Caco-2 (cell line): ENCODE measurements at places on chromosomes 3 and 15. TPM values are rescaled to one million over a fixed set of nuclear protein-coding genes. Genes with fewer than 3 reads are reported as not detected.

GRK7 gene
- not detected in 2 replicates for total RNA-seq

SGO1 gene
- total RNA-seq: 24.2 and 27.2 TPM in 2 replicates

TGM5 gene
- total RNA-seq: not detected in 2 replicates

CYP8B1 gene
- not detected in 2 replicates for total RNA-seq

STIMATE gene
- total RNA-seq: 13.5 and 13.9 TPM in 2 replicates

STRC gene
- 0.07 TPM in 1 of 2 replicates, not detected in the other for total RNA-seq

WWTR1 gene
- total RNA-seq: 16.2 and 19.1 TPM in 2 replicates

RBPMS2 gene
- total RNA-seq: 8.7 and 9.3 TPM in 2 replicates

IL5RA gene
- 0.09 and 0.23 TPM in 2 replicates for total RNA-seq

SH2D7 gene
- total RNA-seq: not detected in 2 replicates

DNA sequence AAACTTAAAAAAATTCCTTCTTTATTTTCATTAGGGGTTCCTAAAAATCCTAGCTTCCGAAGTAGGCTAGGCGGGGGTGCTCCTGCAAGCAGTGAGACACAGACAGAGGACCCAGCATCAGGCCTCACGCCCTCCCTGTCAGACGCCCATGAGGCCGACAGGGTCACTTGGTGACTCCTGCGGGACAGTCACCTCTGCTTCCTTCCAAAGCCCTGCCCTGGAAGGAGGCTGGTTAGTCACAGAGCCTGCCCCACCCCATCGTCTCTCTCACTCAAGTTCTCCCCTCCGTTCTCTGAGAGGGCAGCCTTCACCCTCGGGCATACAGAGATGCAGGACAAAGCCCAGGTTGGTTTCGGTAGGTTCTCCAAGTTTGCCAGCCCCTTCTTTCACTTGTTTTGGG lies 38.6 kb downstream of the EHD4 start:
- DNase-seq: no peak

- no peak for DNase-seq
Measured at GRCh38 chr3:71803248-71803647, 18.3 kb upstream of the PROK2 start.

GRCh38 chr3:168138421-168138820 lies 42.7 kb upstream of the GOLIM4 start:
- DNase-seq: no peak

- no peak for DNase-seq
Measured at GRCh38 chr3:129295286-129295685, 16.6 kb downstream of the HMCES start.

- DNase-seq: no peak
Measured at GRCh38 chr3:146033950-146034349, 127.0 kb downstream of the PLOD2 start.

GRCh38 chr15:88913017-88913849 lies at the start of gene MFGE8:
MFGE8 (minus strand) TSS chr15:88913379; CDS start chr15:88913319, 60 bp downstream.
- DNase-seq: peak; percentile 84

- no peak for DNase-seq
Measured at GRCh38 chr3:123424999-123425712, 23.7 kb downstream of the ADCY5 start.

DNA sequence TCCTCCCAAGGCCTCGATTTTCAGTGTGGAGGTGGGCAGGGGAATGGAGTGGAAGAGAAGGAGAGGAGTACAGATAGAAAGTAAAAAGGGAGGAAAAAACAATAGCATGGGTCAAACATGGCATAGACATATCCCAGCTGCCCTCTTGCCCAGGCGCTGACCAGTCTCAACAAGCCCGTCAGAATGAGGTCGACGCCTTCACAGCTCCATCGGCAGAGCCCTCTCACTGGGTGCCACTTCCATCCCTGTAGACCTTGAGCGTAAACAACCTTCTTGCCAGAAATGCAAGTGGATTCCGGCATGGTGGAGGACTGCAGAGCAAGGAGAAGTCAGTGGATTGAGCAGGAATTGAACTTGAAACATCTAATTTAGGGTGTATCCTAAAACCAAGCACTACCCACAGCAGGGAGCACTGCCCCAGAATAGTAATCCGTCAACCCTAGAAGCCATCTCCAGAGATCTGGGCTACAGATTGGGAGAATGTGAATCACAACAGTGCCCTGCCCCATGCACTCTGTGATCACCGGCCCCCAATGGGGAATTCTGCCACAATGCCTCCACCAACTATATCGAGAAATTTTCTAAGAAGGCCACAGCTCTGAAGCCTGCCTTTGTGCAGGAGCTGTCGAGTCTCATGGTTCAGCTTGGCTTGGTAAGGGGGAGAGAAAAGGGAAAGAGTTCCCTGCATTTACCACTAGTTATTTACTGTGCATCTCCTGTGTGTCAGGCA lies 190.1 kb downstream of the UACA start:
- DNase-seq: no peak

GRCh38 chr15:81026836-81027599 lies 26.3 kb downstream of the TLNRD1 start:
- no peak for DNase-seq

DNA sequence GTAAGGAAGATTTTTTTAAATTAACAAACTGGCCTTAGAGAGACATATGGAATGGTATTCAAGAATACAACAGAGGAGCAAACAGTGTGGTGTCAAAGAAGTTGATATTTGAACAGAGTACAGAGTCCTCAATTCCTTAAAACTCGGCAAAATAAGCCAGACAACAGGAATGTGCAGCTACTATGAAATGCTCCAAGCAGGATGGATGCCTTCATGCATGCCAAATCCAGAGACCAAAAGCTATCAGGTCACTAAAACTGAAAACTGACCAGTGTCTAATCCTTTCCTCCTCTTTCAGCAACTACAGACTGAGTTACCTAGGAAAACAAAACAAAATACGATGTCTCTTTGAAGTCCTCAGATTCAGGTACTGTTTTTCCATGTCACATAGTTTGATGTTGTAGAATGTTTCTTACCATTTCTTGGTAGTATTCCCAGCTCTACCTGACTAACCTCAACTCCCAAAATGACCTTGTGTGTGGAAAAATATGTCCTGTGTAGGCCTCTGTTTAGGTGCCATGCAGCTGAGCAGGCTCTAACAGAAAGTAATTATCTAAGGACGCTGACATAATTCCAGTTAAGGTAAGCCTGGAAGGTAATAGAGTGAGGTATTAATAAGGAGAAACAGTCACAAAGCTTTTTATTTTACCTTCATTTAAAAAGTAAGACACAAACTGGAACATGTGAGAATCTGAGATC lies 46.9 kb downstream of the TBL1XR1 start:
- peak; percentile 11 for DNase-seq

- DNase-seq: no peak
Measured at GRCh38 chr3:192307631-192308030, 419.7 kb downstream of the FGF12 start.

GRCh38 chr3:152252755-152253154 lies 16.0 kb upstream of the MBNL1 start:
- no peak for DNase-seq

DNA sequence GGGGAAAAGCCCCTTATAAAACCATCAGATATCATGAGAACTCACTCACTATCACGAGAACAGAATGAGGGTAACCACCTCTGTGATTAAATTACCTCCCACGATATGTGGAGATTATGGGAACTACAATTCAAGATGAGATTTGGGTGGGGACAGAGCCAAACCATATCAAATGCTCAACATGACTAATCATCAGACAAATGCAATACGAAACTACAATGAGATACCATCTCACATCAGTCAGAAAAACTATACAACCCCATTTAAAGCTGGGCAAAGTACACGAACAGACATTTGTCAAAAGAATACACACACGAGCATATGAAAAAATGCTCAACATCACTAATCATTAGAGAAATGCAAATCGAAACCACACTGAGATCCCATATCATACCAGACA lies 67.7 kb downstream of the SCAPER start:
- no peak for DNase-seq

- DNase-seq: no peak
Measured at GRCh38 chr15:89192766-89193165, 28.6 kb downstream of the RLBP1 start.

DNA sequence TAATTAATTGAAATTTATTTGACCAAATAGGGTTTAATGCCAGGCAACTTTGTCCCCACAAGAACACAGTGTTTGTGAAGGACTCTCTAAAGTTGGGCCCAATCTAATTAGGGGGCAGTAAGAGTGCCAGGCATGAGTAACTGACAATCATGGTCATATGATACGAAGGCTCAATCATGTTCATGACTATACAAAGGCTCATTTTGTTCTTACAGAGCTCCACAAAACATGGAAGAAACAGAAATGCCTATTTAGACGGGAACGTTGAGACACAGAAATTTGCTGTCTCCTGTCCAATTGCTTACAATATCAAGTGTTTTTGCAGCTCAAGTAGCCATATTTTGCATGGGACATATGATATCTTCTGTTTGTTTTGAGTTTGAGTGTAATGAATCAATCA lies 391.1 kb downstream of the SI start:
- DNase-seq: no peak

- no peak for DNase-seq
Measured at GRCh38 chr3:167151636-167152035, 228.5 kb downstream of the ZBBX start.

GRCh38 chr15:36883713-36884517 lies 216.4 kb downstream of the MEIS2 start:
- peak; percentile 86 for DNase-seq

- peak; percentile 38 for DNase-seq
Measured at GRCh38 chr3:160755776-160756304, at the start of gene PPM1L. PPM1L (plus strand) TSS chr3:160756231.

- DNase-seq: no peak
Measured at GRCh38 chr15:85744579-85744978, 50.1 kb downstream of the KLHL25 start.

DNA sequence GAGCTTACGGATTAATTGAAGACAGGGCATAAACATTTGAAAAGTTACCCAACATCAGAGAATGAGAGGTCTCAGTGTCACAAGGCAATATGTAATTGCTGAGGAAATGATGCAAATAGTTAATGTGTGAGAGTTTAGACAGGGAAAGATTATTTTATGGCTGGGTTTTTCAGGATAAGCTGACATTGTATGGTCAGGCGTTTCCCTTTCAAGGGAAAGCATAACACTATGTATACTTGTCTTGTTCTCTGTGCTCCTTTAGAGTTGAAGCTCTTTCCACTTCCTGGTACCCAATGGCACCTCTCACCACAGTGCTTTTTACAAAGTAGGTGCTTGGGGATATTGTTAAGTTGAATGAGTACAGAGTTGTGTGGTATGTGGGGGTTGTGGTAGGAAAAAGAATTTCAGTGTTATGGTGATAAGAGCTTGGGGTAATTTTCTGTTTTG lies 19.9 kb downstream of the IQGAP1 start:
- no peak for DNase-seq

- no peak for DNase-seq
Measured at GRCh38 chr3:71429597-71429988, 153.9 kb downstream of the FOXP1 start.

- DNase-seq: no peak
Measured at GRCh38 chr3:143851331-143852017, 3.2 kb upstream of the SLC9A9 start.

DNA sequence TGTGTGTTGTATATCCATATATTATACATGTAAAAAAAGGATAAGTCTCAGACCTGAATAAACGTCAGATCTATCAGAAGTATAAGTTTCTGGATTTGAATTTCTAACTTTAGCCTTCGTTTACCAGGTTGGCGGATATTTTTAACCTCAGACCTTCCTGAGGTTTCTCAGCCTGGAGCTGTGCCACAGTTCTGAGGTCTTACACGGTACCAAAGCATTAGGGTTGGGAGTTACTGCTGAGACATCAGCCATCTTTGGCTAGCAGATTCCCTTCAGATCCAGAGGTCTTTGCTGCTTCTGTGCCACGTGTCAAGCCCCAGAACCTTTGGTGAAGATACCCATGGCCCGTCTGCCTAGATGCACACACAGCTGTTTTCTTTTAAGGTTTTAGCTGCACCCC lies 84.7 kb downstream of the PPP2R3A start:
- DNase-seq: no peak

- no peak for DNase-seq
Measured at GRCh38 chr3:10665592-10665991, 150.4 kb upstream of the SLC6A11 start.

- no peak for DNase-seq
Measured at GRCh38 chr3:168066882-168067281, 28.8 kb downstream of the GOLIM4 start.

GRCh38 chr3:53880396-53881345 lies 1.3 kb downstream of the ACTR8 start:
- DNase-seq: no peak

DNA sequence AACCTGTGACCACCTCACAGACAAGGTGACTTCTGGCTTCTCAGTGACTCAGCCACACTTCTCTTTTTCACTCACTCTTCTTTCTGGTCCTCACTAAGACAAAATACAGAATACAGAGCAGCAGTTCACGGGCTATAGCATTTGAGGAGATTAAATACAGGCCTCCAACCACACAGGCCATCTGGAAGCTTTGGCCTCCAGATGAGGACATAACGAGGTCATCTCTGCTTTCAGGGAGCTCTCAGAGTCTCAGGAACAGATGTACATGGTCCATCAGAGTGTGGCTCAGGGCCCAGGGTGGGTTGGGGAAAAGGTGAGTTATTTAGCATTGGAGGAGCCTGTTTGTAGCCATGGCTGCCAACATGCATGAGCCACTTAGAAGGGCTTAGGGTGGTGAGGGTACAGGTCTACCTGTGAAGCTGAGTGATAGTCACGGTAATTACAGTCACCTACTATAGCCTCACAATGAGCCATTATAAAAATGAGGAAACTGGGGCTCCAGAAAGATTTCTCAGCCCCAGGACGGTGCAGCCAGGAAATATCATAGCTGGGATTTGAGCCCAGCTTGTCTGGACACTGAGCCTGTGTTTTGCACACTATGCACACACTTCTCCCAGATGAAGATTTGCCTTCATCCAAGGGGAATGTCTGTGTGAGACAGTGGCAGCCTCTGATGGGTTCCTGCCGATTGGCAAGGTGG lies 159.8 kb upstream of the CTDSPL start:
- DNase-seq: no peak

GRCh38 chr15:80455051-80455648 lies 51.0 kb downstream of the ARNT2 start:
- DNase-seq: no peak

DNA sequence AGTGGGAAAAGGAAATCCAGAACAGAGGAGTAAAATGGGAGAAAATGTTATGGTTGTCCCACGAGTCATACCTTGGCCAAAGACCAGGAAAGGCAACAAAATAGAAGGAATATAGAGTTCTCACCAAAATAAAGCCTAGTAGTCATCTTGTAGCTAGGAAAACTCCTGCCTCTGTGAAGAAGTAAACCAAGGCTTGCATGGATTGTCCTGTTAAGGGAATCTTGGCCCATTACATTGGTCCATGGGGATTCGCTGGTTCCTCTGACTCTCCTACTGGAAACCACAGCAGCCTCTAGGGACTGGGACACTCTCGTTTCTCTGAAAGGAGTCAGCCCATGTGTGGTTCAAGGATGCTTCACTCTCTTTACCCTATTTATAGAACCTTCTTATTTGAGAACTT lies 62.9 kb upstream of the FNDC3B start:
- DNase-seq: no peak

DNA sequence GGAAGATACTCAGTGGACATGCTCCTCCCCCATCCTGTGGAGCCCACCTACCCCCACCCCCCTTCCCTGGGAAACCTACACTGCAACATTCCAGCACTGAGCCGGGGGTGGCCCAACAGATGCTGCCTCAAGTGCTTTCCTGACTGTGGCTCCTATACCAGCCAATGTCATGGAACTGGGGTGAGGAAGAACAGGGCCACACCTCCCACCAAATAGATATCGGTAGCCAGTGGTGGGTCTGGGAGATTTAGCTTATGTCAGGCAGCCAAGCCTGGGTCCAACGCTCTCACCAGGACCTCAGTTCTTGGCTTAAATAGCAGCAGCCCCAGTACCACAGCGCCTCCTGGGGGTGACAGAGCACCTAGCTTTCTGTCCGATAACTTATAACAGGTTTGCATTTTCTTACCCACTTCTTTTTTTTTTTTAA lies 30.3 kb downstream of the CDC25A start:
- no peak for DNase-seq

GRCh38 chr3:179933914-179934313 lies 102.8 kb downstream of the PEX5L start:
- no peak for DNase-seq
